Heart left ventricle (tissue), 16 donors: ENCODE measurements at places on chromosomes 11 and 22. TPM values are rescaled to one million over a fixed set of nuclear protein-coding genes. Genes with fewer than 3 reads are reported as not detected.

DNA sequence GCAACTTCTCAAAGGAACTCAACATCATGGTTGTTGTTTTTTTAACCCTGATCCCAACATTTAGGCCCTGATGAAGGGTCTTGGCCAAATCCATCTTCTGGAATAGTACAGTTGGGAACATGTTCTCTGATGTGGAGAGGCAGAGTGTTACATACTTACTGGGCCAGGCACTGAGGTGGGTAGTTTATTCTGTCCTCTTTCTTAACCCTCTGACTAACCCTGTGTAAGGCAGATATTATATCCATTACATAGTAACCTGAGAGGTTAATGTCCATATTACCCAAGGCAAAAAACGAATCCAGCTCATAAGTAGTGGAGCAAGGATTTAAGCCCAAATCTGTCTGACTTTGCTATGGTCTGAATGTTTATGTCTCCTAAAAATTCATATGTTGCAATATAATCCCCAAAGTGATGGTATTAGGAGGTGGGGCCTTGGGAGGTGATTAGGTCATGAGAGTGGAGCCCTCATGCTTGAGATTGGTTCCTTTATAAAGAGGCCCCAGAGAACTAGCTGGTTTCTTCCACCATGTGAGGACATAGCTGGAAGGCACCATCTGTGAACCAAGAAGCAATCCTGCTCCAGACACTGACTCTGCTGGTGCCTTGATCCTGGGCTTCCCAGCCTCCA is 16.3 kb downstream of the PPFIBP2 start:
- H3K4me3 ChIP-seq: no peak overlapping the region
- no peaks in the 10 kb centered on the region for H3K4me1 ChIP-seq
- H3K36me3 ChIP-seq: no peaks in the 10 kb centered on the region
- DNase-seq: no peak
- no peak overlapping the region for H3K27ac ChIP-seq

- no peak overlapping the region for H3K27ac ChIP-seq
- DNase-seq: no peak
- no peaks in the 10 kb centered on the region for H3K27me3 ChIP-seq
- no peaks in the 10 kb centered on the region for H3K4me1 ChIP-seq
- H3K36me3 ChIP-seq: no peaks in the 10 kb centered on the region
- H3K4me3 ChIP-seq: no peak overlapping the region
Observed at GRCh38 chr11:2570211-2570811, 125.5 kb downstream of the KCNQ1 start.

- H3K27ac ChIP-seq: no peak overlapping the region
- DNase-seq: no peak
- no peaks in the 10 kb centered on the region for H3K27me3 ChIP-seq
- no peaks in the 10 kb centered on the region for H3K36me3 ChIP-seq
- no peak overlapping the region for H3K4me3 ChIP-seq
Observed at GRCh38 chr11:63177872-63178271, 33.9 kb upstream of the SLC22A24 start.

- H3K4me1 ChIP-seq: peaks cover 99% of the 10 kb centered on the region
- H3K27me3 ChIP-seq: no peaks in the 10 kb centered on the region
- peak; percentile 66 for DNase-seq
Observed at GRCh38 chr22:46088541-46089311, 61.6 kb upstream of the PPARA start.

TBRG1 gene
- 21.8 TPM for total RNA-seq

OR56A1 gene
- not detected for total RNA-seq

OR2AG2 gene
- total RNA-seq: not detected

NNMT gene
- 18.9 TPM for total RNA-seq

MRPL17 gene
- 40.2 TPM for total RNA-seq

CASP5 gene
- 2.7 TPM for total RNA-seq

PLAAT2 gene
- total RNA-seq: not detected

RIMBP3C gene
- 0.37 TPM for total RNA-seq

VSIG10L2 gene
- 0.21 TPM for total RNA-seq
